ENCODE measurements at places on chromosomes 5 and 9.

DNA sequence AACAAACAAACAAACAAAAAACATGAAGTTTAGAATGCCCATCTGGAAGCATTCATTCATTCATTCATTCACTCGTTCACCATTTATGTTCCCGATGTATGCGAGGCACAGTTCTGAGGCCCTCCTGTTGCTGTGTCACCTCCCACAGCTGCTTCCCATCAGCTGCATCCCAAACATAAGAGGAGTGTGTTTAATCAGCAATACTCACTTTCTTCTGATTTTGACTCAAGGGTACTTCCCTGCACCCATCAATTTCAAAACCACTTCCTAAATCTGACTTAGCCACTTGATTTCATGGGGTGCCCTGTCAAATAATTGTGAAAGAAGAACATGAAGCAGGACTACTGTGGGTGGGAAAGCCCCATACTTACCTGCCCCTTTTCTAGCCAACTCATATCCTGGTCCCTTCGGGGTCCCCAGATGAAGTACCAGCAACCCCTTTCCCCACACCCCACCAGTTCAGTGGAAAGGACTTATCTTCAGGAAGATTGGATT is 128.0 kb upstream of the IL12B start:
- no peak for DNase-seq

DNA sequence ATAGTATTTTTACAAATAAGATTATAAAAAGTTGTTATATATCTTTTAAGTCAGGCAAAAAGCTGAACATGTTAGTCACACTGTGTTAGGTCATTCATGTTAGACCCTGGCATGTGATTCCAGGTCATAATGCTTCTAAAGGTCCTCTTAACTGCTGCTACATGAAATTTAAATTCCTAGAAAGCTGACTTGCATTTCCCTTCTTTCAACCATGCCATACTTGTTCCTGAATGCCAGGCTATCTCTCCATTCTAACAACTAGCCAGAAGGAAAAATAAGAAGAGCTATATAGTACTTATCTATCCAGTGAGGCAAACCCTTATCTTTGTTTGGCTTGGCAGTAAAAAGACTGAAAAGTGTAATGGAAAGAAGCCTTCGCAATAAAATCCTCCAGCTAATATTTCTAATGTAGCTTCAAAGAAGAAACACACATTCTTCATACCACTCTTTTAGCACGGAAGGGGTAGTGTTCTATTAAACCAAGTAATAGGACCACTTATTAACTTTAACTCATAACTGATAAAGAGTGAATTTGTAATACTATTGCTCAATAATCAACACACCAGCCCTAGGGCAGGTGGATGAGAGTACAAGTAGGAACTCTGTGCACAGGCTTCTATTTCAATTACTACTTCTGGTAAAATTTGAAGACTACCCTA is 310.2 kb downstream of the PDE4D start:
- no peak for DNase-seq

DNA sequence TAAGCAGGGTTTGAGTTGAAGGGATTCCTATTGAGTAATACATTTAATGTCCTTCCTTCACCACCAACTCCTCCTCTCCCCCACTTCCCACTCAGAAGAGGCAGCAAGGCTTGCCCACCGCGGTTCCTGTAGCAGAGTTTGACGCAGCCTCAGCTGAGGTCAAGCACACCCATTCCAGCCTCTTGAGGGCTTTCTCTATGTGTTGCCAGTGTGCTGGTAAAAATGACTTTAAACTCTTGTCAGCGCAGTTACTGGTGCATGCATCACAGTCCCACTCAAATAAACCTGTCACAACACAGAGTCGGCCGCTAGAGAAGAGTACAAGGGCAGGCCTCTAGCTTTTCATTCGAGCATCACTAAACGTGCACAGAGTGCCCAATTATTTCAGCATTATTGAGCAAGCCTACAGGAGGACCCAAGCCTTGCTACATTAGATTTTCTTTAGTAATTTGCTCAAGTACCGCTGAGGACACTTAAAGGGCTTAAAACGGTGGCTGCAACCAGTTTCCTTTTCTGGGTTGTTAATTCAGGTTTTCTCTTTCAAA is 79.6 kb downstream of the TLE4 start:
- no peak for DNase-seq

- DNase-seq, result no peak
Observed at GRCh38 chr5:118456085-118456484, 532.3 kb downstream of the DTWD2 start.

- no peak for DNase-seq
Observed at GRCh38 chr9:132647355-132647754, 22.4 kb downstream of the DDX31 start.

- DNase-seq, result no peak
Observed at GRCh38 chr9:104927216-104927911, 591 bp downstream of the ABCA1 start.

DNA sequence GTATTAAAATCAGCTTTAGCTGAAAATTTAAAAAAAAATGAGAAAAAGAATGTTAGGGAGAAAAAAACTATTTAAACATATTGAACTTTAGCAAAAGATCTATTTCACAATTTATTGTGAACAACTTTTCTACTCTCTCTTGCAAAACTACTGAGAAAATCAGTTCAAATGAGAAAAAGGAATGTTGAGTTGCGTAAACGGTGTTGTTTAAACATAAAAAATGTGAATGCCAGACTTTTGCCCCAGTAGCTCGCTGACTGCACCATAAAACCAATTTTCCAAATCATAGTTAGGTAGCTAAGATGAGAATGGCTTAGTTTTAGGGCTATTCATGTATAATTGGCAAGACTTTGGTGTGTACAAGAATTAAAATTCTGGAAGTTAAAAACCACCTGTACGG is 13.4 kb upstream of the RAD23B start:
- no peak for DNase-seq

DNA sequence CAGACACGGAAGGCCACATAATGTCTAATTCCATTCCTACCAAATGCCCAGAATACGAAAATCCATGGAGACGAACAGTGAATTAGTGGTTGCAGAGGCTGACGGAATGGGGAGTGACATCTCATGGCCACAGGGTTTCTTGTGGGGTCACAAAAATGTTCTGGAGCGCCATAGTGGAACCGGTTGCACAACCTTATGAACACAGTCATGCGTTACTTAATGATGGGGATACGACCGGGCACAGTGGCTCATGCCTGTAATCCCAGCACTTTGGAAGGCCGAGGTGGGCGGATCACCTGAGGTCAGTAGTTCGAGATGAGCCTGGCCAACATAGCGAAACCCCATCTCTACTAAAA is 26.0 kb upstream of the TTLL11 start:
- DNase-seq, result no peak

GRCh38 chr5:154461531-154461930 is 15.7 kb downstream of the SAP30L start:
- no peak for DNase-seq

GRCh38 chr5:173283318-173284288 is 44.6 kb downstream of the STC2 start:
- DNase-seq, result peak; percentile 29

DNA sequence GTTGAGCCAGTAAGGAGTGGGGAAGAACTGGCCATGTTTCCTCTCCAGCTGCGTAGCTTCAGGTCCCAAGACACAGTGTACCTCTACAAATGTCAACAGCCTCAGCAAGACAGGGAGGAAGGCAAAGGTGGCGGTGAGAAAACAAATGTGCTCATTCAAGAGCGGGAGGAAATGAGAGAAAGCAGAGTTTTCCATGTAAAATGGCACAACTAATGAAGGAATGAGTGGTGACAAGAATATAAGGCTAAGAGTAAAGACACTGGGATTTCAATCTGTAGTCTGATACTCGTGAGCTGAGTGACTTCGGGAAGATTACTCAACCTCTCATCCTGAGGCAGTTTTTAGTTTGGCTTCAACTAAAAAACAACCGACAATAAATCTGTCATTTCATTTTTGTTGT is 67.6 kb downstream of the DPYSL3 start:
- DNase-seq, result no peak

DNA sequence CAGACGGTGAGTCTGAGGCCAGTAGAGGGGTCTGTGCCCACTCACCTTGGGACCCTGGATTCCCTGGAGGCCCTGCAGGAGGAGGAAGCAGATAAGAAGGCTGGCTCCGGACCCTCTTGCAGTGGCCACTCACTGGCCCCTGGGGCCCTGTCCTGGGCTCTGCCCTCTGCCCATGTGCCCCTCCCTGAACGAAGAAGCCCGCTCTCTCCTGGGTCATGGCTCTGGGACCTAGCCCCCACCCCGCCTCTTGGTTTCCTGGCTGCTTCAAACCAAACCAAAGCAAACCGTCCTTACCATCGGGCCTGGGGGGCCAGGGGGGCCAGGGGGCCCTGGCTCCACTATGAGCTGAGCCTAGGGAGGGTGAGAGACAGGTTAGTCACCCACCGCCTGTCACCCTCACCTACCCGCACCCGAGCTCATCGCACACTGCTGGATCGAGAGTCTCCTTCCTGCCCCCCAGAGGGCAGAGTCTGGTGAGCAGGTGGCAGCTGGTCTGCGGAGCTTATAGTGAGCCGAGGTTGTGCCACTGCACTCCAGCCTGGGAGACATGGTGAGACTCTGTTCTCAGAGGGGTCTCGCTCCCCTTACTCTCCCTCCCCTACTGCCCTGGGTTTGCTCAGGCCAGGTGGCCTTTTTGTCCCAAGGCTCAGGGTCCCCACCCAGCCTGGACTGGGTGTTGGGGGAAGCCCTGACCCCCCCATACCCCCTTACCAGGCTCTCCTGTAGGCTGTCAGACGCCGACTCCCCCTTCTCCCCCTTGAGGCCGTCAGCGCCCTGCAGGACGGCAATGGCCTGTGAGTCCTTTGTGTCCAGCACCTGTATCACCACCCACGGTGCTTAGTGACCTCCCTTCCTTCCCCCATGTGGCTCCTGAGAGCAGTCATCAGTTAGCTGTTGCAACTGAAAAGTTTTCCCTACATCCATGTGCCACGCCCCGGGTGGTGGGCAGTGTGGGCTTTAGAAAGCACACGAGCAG is 15.2 kb upstream of the PHYKPL start:
- no peak for DNase-seq

GRCh38 chr9:114047717-114048116 is 30.4 kb downstream of the AMBP start:
- DNase-seq, result no peak

DNA sequence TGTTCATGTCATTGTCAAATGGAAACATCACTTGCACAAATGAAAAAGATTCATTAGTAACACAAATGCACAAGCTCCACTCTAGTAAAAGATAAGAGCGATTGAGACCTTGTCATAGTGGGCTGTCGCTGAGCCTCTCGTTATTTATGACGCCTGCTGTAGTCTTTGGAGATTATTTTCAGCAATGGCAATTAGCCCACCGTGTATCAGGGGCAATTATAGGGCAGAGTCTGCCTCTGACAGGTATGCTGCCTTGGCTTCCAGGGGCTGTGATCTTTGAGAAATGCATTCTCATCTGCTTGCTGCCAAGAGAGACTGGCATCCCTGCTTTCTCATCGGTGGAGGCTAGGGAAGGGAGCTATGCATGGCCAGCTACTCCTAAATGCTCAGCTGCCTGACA is 426.8 kb upstream of the CLINT1 start:
- no peak for DNase-seq

- DNase-seq, result no peak
Observed at GRCh38 chr5:135738564-135738875, 95.9 kb upstream of the SLC25A48 start.

GRCh38 chr5:22651355-22651754 is 201.8 kb downstream of the CDH12 start:
- DNase-seq, result no peak

DNA sequence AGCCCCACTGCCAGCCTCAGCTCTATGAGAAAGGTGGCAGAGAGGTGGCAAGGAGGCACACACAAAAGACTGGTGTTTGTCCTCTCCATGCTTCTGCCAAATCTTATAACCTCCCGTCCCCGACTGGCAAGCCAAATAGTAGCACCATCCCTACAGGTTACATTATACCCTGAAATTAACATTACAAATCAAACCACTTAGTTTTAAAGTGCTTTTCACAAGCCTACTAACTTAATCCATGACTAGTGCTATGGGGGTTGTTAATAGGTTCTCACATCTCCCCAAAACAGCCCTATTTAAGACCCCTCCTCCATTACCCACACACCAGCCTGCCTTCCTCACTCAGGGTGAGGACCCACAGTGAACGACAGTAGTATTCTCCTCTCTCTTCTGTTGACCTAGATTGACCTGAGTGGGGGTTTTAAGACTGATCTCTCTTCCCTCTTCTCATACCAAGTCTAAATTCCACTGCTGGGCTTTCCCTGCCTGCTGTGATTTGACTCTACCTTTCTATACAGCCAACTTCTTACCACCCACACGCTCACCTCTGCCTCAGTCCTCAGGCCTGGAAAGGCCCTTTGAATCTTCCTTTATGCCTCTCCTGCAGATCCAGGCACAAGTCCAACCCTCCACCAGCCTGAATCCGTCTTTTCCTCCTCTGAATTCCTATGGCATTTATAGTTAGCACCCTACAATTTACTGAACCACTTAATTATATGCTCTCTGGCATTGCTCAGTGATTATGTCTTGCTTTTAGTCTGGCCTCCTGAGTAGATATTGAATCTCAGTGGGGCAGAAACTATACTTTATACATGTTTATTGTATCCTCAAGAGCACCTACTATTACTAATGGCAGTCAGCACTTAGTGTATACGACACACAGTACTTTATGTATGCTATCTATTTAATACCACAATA is 116.1 kb downstream of the TMEM174 start:
- DNase-seq, result no peak

DNA sequence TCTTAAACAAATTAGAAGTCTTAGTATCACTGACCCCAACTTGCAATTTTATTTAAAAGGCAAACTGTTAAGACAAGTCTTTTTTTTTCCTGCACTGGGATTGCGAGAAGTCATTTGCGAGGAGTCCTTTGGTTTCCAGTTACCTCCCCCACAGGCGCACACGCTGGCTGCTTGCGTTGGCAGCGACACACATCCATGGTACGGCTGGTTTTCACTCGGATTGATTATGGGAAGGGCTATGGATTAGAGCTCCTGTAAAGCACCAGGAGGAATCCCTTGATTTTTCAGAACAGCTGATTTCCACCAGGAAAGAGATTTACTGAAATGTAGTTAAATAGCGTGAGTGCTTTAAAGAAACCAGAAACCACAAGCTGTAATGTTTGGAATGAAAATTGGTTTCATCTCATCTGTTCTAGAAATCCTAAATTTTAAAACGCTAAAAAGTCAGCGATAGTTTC is 737 bp downstream of the SLC1A3 start:
- no peak for DNase-seq

- no peak for DNase-seq
Observed at GRCh38 chr5:58069846-58070245, 390.0 kb downstream of the PLK2 start.

GRCh38 chr5:125725691-125726090 is 697.5 kb upstream of the GRAMD2B start:
- DNase-seq, result no peak

DNA sequence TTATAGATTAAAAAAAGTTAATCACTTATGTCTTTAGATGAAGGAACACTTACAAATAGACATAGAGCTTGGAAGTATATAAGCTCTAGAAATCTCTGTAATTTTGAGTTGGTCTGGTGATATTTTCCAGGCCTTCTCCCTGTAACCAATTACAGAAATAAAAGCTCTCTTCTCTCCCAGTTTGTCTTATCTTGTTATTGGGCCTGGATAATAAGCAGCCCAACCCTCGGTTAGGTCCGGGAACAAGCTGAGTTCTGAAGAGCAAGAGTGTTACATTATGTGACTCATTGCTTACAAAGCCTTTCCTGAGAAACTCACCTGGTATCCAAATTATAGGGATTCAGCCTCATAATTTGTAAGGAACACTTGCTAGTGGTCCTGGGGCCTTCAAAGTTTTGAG is 1146.2 kb downstream of the CDH9 start:
- DNase-seq, result no peak

- no peak for DNase-seq
Observed at GRCh38 chr5:156431956-156432829, 105.2 kb downstream of the SGCD start.

GRCh38 chr5:7540736-7541485 is 145.0 kb downstream of the ADCY2 start:
- no peak for DNase-seq

GRCh38 chr5:34676416-34676815 is 20.3 kb downstream of the RAI14 start:
- DNase-seq, result no peak

Data from stimulated activated CD4-positive, alpha-beta T cell treated with anti-CD3 and anti-CD28 coated beads, TNF-alpha, amount 100 ng/mL, for 1 hour (primary cell).